ENCODE measurements at places on chromosomes 7 and 10.

- DNase-seq: no peak
Observed at GRCh38 chr10:126245501-126245900, 142.8 kb downstream of the ADAM12 start.

DNA sequence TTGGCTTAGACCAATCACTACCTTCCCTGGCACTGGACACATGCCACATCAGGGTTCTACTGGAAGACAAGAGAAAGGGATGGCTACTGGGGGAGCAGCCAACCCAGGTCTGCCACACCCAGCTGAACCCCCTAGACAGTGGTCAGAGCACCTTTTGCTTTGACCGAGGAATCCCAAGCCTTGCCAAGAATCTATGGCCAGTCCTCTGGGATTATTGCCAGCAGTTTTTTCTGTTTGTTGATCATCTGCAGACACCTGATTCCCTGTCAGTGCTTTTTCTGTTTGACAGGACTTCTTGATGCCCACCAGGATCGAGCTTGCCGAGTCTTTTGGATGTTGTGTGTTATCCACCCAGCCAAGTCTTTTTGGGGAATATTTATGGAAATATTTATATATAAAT is 476.2 kb upstream of the GALNT17 start:
- no peak for DNase-seq

DNA sequence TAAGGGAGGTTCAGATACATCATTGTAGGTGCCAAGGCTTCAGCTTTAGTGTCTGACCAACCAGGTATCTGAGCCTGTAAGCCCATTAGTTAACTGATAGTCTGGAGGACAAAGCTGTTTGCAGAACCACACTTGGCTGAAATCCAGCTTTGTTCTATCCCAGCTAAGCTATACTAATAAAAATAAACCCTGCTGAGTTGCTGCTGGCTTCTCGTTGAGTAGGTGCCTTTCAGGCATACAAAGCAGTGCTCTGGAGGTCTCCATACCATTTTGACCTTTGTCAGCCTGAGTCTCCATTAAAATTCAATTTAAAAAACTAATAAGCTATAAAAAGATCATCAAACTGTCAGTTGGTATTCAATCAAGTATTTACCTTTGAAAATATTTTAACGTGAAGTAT is 22.0 kb downstream of the CDCA7L start:
- DNase-seq: no peak

- DNase-seq: no peak
Observed at GRCh38 chr10:99374972-99375371, 45.8 kb downstream of the CNNM1 start.

GRCh38 chr7:108380517-108380916 is 75.7 kb downstream of the NRCAM start:
- DNase-seq: no peak

GRCh38 chr7:141483044-141483443 is 68.2 kb upstream of the AGK start:
- DNase-seq: no peak

- DNase-seq: no peak
Observed at GRCh38 chr10:78262860-78263259, 229.2 kb downstream of the RPS24 start.

DNA sequence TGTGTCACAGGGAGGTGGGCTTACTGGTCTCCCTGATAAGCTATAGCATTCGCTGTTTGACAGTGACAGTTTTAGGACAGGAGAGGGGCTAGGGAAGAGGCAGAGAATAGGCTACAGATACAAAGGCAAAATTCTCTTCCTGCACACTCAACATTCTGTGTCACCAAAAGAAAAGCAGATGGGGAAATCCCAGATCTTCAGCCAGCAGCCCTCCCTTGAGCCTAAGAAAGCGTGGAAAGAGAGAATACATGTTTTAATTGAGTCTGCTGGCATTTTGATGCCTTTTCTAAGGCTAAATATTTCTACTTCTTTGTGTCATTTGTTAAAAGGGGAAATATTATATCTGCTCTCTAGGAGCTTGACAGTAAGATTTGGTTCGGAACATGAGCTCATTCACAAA is 247.0 kb downstream of the TRIL start:
- DNase-seq: no peak

DNA sequence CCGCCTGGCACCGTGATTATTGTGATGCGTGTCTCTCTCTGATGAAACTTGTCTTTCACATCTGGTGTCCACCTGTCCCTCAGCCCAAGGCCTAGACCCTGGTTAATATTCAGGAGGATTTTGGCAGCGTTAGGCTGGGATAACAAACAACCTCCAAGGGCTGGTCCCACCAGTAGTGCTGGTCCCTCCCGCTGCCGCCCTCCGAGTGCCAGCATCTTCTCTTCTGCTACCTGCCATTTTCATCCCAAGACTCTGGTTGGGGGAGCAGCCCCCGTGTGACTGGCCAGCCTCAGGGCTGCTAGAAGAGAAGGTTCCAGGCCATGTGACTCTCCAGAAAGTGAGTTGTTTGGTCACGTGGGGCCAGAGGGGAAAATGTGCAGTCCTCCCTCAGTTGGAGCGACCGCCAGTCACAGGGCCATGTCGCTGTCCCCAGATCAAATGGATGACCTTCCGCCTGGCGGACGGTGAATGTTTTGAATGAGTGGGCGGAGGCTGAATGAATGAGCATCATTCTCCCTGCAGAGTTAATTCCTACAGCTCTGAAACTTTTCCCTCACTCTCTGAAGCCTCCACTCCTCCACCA is 479.9 kb upstream of the FOXK1 start:
- no peak for DNase-seq

- no peak for DNase-seq
Observed at GRCh38 chr7:126472825-126473224, 779.9 kb downstream of the GRM8 start.

GRCh38 chr7:10940704-10941355 is 32.8 kb upstream of the PHF14 start:
- DNase-seq: no peak

DNA sequence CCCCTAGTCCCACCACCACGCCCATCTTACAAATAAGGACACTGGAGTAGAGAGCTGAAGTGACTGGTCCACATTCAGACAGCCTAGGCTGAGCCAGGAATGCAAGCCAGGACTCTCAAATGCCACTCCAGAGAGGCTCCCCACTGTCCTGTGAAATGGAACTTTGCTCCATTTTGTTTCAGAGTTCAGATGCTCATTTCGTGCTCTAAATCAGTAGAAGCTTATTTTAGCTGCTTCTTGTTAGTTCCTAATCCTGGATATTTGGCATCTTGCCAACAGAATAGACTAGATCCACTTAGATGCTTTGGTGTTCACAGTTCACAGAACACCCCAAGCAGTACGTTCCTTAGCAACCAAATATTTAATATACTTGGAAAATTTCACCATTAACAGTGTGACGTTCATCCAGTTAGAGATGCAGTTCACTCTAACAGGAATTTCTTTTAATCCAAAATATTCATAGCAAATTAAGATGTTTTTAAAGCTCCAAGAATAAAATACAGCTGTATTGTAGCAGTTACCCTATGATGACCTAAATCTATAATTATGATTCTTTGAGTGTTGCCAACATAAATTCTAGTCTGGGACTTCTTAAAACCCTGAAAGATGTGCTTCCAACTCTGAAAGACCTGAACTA is 7.3 kb downstream of the MMP21 start:
- DNase-seq: no peak

- no peak for DNase-seq
Observed at GRCh38 chr10:76324283-76324682, 892.9 kb downstream of the LRMDA start.

- DNase-seq: no peak
Observed at GRCh38 chr10:17122726-17123661, 6.6 kb downstream of the CUBN start.

DNA sequence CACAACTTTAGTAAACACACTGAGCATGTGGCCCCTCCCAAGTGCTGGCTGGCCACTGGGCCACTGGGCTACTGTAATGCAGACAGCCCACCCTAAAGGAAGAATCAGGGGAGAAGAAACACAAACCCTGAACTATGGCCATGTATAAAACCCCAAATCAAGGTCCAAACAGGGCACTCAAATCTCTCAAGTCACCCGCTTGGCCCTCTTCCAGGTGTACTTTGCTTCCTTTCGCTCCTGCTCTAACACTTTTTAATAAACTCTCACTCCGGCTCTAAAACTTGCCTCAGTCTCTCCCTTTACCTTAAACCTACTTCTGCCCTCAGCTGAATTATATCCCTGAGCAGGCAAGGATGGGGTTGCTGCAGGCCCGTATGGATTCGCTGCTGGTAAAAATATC is 72.6 kb downstream of the TPK1 start:
- no peak for DNase-seq

DNA sequence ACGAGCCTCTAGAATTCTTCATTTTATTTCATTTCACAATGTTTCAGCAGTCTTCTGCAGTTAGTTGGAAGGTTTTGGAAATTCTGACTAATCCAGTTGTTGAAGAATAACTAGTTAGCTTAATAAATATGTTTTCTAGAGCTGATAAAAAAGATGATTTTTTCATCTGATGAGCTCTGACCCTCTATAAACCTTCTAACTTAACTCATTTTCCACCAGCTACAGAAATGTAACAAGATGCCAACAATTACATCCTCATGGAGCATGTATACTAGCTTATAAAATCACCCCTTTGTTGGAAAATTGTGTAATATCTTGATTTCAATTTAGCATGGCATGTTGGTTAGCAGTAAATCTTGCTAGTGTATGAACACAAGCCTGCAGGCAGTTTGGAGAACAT is 33.1 kb downstream of the KAT6B start:
- DNase-seq: no peak

- no peak for DNase-seq
Observed at GRCh38 chr10:60312818-60313588, 76.7 kb downstream of the ANK3 start.

DNA sequence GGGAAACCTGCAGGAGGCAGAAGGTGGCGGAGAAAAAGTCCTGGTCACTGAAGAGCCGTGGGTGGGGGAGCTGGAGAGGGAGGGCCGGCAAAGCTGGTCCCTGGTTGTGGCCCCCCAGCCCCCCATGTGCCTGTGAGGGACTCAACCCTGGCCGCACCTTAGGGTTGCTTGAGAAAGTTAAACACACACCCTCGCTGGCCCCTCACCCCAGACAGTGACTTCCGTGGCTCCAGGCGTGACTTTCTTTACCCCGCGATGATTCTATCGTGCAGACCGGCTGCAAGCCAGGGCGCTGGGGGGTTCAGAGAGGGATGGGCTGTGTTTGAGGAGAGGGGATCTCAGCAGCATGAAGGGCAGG is 447.6 kb upstream of the FOXK1 start:
- no peak for DNase-seq

- DNase-seq: no peak
Observed at GRCh38 chr7:40715053-40715430, 580.2 kb downstream of the SUGCT start.

DNA sequence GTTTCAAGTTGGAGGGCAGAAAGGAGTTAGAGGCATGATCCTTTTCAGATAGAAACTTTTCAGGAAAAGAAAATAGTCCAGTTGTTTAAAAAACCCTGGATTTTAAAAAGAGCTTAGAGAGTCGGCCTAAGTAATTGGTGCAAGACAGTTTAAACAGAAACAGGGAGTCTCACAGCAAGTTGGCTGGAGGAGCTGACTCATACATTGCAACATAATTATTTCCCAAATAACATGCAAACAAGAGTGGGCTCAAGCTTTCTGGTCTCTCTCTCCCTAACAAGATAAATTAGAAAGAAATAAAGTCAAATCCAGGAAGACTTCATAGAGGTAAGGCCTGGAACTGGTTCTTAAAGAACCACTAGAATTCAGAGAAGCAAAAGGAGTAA is 100.3 kb upstream of the AGBL3 start:
- DNase-seq: no peak

DNA sequence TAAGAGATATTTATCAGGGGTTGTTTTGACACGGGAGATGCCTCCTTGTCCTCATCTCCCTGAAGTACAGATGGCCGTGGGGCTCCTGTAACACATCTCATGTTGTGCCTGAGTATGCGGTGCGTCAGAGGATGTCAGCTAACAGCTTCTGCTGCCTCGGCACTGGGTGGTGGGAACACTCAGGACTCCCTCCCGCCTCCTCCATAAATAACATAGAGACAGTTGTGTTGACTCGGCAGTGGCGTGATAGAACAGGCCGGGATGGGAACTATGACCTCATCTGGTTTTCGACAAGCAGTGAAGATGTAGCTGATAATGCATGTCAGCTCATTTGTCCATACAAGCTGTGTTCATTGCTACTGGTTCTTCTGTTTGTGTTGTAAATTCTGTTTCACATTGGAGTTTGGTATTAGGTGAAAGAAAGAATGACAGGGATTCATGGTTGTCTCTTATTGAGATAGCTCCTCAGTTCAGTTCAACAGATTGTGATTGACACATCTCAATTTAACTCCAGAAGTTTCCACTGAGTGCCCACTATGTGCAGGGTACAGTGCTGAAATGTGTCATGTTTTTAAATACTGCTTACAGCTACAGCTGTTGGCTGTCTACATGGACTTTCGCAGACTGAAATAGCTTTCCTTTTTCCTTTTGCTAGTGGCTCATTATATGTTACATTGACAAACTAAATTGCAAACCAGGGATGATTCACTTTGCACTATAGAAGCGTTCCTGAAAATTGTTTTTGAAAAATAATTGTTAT is 87.4 kb downstream of the CHN2 start:
- no peak for DNase-seq

DNA sequence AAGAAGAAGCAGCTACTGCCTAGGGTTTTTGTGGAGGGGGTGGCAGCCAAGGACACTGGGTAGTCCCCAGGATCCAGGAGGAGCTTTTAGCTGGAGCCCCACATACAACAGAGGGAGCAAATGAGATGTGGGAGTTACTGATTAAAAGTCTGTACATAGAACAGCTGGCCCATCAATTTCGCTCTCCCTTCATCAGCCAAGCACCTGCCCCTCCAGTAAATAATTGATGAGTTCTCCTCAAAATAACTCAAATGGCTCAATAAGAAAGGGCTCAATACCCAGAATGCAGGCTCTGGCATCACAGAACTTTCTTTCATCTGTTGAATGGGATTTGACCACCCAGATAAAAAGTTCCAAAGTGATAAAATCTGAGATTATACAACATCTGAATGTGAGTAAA is 15.1 kb upstream of the WNT8B start:
- DNase-seq: no peak

DNA sequence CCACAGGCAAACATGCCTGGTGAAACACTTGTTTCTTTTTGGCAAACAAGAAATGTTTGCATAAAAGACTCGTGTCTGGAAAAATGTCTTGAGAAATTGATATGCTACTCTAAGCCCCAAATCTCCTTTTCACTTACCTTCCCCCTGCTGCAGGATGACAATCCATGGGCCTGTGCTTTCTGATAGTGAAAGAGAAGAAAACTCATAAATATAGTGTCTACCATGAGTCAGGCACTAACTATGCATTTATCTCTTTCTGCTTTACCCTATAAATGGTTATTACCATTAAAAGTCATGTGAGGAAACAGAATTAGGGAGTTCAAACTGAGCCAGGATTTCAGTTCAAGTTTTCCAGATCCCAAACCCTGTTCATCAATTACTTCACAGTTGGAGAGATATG is 6.6 kb upstream of the TARP start:
- DNase-seq: no peak

- no peak for DNase-seq
Observed at GRCh38 chr7:149875396-149875795, 1.6 kb downstream of the ATP6V0E2 start.

GRCh38 chr10:123200531-123200930 is 46.3 kb downstream of the BUB3 start:
- no peak for DNase-seq
